DMS 273 treated with DMSO at 0.1 percent for 48 hours (cell line): ENCODE measurements at places on chromosomes 5 and 9.

GRCh38 chr9:92595930-92596329, 60.1 kb upstream of the ECM2 start:
- no peak for DNase-seq

GRCh38 chr5:73867345-73868335, 241.6 kb downstream of the ARHGEF28 start:
- DNase-seq, result no peak

DNA sequence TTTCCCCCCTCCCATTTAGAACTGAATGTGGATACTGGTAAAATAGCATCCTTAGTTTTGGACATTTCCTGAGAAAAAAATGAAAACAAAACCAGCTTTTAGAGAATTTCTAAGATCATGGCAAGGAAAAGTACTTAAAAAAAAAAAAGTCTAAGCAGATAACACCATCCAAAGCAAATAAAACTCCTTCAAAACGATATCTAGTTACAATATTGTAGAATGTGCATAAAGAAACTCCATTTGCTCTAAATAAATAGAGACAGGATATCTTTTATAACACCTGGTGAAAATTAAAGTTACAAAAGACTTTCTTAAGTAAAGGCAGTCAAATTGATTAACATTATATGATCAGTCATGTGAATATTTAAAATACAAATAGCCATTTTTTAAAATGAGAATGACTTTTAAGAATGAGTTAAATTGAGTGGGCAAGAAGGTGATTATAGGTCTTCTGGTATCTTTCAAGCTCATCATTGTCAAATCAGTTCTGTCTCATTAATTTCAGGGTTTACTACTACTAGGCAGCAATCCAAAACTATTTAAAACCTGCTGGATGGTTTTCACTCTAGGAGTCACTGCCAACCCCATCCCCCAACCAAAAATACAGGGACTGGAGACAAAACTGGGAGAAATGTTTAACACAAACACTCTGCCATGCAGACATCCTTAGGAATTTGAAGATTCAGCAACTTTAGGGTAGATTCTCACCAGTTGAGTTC, 382.6 kb downstream of the ADGRV1 start:
- DNase-seq, result peak; percentile 28

DNA sequence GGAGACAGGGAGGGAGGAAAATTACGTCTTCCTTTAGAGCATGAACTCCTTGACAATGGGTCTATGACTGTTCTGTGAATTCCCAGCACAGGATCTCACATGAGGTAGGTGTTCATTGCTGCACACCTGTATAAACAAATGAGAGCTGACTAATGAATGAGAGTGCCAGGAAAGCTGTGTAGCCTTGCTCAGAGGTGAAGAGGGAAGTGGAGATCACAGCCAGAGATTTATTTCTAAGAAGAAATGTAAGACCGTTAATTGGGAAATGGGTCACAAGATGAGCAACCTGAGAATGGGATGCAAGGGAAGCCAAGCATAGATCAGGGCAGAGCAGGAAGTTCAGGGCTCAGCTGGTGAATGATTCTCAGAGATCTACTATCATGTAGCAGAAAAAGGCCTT, 295.1 kb downstream of the CDK5RAP2 start:
- DNase-seq, result no peak

GRCh38 chr5:141853895-141854626, 24.1 kb downstream of the PCDH1 start:
- DNase-seq, result no peak

- no peak for DNase-seq
Observed at GRCh38 chr9:78962156-78962555, 609.6 kb upstream of the TLE4 start.

DNA sequence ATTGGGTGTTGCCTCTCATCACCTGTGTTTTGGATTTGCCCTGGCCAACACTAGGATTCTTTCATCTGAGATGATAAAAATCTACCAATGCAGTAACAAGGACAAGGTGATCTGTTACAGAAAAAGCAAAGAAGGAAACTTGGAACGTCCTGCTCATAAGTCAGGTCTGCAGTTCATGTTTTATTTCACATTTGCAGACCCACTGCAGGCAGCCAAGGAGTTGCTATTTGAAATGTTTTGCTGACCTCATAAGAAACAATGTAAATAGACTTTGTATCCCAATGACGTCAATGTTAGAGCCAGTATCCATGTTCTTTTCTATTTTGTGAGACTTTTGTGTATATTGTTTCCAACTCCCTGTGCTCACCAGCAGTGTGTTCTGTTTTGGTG, 312.9 kb downstream of the DEPDC1B start:
- no peak for DNase-seq

DNA sequence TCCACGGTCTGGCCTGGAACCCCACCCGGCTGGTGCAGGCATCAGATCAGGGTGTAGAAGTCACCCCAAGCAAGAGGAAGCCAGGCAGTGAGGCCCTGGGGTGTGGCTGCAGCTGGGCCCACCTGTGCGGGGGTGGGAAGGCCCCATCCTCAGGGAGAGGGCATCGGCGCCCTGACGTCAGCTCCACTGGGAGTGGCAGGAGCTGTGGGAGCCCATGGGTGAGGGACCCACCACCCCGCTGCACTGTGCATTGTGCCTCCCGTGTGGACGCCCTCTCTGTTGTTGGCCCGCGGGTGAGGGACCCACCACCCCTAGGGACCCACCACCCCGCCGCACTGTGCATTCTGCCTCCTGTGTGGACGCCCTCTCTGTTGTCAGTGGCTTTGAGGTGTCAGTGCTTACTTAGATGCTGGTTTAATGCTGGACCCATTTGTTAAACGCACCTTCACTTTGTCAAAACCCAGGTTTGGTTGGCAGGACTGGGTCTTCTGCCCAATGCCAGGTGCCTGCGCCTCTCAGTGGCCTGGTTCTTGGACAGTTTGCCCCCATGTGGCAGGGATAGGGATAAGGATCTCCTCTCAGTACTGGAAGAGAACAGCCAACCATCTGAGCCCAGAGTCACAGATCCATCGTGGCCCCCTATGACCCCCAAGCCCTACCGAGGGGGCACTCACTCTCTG, 6.9 kb upstream of the EXOC3 start:
- DNase-seq, result no peak

DNA sequence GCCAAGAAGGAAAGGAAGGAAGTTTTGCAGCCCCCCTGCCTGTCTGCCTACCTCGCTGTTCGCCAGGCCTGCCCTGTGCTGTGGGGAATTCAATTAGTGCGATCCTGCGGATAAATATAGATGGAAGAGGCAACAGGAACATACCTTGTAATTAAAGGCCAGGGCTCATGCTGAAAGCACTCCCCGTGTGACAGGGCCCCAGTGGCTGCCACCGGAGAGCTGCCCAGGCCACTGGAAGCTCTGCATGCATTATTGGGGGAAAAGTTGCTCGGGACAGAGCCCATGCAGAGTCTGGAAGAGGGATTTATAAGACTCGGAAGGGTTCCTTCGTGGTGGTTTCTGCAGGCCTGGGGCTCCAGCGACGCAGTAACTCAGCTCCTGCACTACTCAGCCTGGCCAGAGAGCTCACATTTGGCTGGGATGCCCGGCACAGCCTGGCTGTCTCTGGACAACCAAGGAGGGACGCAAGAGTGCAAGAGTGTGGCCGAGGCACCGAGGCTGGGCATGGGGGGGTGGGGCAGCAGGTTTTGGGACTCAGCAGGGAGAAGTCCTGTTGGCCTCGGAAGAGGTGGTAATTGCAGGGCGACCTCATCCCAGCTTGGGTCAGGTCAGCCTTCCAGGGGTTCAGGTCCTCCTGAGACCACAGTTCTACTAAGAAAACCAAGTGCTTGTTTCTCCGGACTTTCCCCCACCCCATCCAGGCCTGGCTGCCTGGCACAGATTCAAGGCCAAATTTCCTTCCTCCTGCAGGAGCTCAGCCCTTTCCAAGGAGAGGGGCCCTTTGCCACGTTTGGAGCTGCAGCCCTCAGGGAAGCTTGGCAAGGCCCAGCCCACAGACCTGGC, 68.1 kb upstream of the GGTA1 start:
- DNase-seq, result no peak

GRCh38 chr9:127330501-127330900, 65.9 kb downstream of the GARNL3 start:
- no peak for DNase-seq

DNA sequence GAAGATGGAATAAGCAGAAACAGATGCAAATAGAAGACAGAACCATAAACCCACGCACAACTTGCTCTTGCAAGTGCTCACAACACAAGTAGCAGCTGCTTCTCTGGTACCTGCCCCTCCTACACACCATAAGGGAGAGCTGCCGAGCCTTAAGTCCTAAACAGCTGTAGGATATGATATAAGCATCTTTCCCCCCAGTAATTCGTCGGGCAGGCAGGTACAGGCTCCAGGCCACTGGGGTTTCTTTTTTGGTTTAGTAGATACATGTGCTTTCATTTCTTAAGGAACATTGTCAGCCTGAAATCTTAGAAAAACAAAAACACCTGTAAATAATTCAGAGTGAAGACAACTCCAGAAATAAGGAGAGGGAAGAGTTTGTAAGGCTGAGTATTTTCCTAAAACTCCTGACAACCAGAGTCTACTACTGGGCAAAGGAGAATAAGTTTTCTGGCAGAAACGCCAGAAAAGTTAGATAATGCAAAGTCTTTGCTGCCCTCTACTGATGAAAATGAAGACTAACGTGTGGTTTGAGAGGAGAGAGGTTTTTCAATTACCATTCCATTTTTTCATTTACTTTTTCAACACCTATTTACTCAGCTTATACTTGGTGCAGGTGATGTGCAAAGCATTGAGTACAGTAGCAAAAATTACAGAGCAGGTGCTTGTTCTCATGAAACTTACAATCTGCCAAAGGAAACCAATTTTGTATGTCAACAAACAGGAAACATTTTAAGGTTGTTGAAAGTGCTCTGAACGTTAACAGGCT, 20.1 kb upstream of the TCERG1 start:
- DNase-seq, result peak; percentile 47

DNA sequence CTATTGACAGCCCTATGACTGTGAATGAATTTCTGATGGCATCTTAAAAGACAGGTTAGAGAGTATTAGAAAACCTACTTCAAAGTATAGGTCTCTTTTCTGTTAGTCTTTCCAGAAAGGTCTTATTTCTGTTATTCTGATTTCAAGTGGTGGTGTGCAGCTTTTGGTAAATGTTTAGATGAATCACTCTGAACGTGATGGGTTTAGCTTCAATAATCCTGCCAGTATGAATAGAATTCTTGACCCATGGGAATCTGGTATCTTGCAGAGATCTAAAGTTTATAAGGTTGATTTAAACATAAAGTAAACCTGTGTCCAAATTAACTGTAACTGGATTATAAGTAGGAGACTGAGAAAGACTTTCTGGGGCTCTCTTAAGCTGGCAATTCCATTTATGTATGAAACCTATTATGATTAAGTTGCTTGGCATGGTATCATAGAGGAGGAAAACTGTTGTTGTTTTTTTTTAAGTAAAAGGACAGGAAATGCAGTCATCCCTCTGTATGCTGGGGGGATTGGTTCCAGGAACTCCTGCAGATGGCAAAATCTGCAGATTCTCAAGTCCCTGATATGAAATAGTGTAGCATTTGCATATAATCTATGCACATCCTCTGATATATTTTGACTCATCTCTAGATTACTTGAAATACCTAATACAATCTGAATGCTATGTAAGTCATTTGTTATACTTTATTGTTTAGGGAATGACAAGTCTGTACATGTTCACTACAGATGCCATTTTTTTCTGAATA, 77.0 kb upstream of the ADAMTS19 start:
- DNase-seq, result no peak

GRCh38 chr5:4737868-4738267, 402.3 kb upstream of the ADAMTS16 start:
- DNase-seq, result no peak

DNA sequence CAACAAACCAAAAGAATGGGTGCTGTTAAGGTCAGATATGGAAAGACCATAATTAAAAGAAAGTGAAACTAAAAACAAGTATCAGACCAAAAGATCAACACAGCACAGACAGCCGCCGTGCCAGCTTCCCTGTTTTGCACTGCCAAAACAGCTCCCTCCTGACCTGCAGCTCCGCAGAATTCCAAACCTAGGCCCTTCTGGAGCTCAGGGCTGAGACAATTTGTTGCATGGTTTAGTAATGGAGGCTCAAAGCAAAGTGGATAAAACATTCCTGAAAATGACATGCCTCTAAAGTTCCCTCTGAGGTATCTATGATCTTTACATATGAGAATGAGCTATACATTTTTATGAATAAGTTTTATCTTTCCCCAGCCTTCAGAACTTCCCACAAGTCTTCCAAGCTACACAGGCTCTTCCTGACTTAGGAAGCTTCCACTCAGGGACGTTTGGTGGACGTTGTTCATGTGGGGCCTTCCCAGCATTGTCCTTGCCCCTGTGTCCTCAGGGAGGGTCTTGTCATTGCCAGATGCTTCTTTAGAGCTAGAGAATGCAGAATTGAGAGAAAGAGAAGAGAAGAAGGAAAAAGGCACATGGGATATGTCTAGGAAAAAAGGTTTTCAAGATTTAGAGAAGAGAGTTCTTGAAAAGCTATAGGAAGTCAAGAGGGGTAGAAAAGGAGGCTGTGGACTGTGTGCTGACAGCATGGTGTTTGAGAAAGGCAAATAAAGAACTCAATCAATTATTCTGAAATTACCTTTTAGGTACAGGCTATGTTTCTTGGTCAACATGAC, 28.4 kb upstream of the SSBP2 start:
- DNase-seq, result peak; percentile 39

DNA sequence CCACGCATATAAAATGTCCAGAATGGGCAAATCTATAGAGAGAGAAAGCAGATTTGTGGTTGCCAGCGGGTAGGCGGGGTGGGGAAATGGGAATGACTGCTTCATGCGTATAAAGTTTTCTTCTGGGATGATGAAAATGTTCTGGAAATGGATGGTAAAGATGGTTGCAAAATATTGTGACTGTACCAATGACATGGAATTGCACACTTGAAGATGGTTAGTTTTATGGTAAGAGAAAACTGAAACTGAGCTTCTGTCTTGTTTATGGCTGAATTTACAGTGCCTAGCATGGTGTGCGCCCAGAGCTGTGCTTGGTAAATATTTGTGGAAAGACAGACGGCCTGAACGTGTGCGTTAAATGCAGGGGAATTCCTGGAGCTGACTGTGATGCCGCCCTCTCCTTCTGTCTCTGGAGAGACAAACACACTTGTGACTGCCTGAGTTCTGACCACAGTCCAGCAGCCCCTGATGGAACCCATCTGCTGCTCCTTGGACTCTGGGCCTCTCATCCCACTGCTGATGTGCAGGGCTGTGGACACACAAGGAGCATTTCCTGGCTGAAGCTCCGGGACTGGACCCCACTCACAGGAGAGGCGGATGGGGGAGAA, 8.6 kb upstream of the PTGES start:
- DNase-seq, result no peak
